Putamen (tissue), 1 donor: ENCODE measurements at places on chromosomes 5 and 9.
A peak's percentile ranks its signal among the peaks of the same experiment; 100 is the strongest.

GRCh38 chr9:82109626-82110025, 121.1 kb downstream of the SPATA31D1 start:
- DNase-seq, result no peak

- no peak for DNase-seq
Measured at GRCh38 chr5:116009806-116010205, 22.5 kb upstream of the ARL14EPL start.

GRCh38 chr9:75111019-75111622, 22.8 kb downstream of the OSTF1 start:
- DNase-seq, result no peak

- DNase-seq, result no peak
Measured at GRCh38 chr5:150618588-150619281, 21.7 kb upstream of the SYNPO start.

GRCh38 chr5:67493676-67494075, 297.1 kb upstream of the CD180 start:
- DNase-seq, result peak; percentile 83
